Stimulated activated CD4-positive, alpha-beta T cell treated with anti-CD3 and anti-CD28 coated beads, Interleukin-2, amount 100 ng/mL, for 48 hours (primary cell): ENCODE measurements at places on chromosomes 16 and 17.

DNA sequence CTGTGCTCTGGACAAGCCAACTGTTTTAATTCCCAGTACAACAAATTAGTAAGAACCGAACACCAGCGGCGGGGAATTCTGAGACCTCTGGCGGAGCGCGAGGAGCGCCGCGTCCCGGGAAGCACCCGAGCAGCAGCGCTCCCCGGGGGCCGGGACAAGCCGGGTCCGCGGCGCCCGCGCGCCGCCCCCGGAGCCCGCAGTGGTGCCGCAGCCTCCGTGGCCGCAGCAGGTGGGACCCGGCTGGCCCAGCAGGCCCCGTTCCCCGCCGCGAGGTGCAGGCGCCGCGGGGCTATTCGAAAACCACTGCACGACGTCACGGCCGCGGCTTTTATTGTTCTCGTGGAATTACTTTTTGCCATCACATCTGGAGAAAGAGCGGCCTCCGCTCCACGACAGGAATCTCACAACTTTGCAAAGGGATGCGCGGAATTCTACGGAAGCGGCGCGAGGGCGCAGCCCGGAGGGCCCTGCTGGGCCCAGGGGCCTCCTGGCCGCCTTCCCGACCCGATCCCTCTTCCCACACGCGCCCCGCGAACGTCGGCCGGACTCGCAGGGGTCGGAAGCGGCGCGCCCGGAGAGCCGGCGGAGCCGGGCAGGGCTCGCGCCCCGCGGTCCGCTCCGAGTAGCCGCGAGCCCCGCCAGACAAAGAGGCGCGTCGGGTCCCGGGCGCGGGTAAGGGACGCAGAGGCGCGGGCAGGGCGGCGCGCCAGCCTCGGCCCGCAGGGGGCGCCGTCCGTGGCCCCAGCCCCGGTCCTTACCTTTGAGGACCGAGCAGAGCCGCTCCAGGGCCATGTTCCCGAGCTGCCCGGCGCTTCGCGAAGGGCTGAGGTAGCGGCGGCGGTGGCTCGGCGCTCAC, 696 bp downstream of the NETO2 start:
- peak; percentile 73 for DNase-seq

DNA sequence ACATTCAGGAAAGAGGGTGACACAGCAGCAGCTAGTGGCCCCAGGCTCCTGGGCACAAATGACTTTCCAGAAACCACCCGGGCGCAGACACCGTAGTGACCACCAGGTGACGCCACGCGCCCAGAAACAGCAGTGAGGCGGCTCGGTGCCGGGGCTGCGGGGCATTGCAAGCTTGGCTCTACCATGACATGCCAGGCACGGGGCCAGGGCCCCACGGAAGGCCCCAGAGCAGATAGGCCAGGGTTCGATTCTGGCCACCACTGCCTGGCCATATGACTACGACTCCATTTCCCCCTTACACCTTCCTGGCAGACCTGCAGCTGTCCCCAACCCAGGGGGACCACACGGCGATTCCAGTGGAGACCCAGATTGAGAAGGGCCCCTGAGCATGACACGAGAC, 6.7 kb downstream of the RHBDF1 start:
- peak; percentile 82 for DNase-seq

GRCh38 chr17:38459567-38459966, 31.3 kb downstream of the ARHGAP23 start:
- DNase-seq: no peak

DNA sequence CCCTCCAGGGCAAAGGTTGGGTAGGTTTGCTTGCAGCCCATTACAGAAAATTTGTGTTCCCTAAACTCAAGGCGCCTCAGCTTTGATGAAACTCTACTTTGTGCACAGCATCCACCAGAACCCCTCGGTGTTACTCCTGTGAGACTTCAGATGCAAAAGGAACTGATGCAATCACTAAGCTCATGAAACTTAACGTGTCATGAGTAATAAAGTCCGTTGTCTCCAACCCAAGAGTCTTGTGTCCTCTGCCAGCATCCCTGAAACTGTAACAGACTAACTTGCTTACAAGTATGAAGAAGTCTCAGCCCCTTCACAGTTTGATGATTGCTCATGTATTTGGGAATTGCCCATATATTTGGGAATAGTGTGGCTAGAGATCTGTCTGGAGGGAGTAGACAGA, 74.8 kb upstream of the MARCHF10 start:
- no peak for DNase-seq

GRCh38 chr16:58236231-58236690, 38.4 kb upstream of the CSNK2A2 start:
- peak; percentile 65 for DNase-seq

DNA sequence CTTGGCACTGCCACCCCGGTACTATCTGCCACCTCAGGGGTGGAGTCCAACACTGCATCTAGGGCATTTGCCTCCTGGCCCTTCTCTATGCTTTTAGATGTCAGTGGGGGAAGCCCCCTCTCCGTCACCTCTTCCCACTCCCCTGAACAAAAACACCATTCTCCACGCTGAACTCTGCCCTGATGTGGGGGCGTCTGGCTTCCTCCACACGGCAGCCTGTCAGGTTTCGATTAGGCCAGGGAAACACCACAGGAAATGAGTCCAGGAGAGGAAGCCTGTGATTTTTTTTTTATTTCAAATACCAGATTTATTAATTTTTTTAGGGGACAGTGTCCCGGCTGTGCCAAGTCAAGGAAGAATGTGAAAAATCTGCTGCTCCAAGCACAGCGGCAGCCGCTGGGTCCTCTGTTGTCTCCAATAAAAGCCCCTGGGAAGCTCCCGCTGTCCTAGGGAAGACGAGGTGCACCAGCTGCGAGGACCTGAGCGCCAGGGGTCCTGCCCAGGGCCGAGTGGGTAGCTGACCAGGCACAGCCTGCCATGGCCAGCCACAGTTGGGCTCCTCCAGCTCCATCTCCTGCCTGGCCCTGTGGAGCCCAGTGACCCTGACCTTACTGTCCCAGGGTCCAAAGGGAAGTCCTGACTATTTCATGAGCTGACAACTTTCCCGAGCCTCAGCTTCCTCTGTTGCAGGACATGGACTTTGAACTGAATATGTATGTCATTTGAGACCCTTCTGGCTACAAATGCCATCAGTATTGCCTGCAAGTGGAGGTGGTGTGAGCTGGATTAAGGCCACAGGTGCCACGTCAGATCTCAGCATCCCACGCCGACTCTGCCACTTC, 336.7 kb downstream of the FOXL1 start:
- DNase-seq: no peak

DNA sequence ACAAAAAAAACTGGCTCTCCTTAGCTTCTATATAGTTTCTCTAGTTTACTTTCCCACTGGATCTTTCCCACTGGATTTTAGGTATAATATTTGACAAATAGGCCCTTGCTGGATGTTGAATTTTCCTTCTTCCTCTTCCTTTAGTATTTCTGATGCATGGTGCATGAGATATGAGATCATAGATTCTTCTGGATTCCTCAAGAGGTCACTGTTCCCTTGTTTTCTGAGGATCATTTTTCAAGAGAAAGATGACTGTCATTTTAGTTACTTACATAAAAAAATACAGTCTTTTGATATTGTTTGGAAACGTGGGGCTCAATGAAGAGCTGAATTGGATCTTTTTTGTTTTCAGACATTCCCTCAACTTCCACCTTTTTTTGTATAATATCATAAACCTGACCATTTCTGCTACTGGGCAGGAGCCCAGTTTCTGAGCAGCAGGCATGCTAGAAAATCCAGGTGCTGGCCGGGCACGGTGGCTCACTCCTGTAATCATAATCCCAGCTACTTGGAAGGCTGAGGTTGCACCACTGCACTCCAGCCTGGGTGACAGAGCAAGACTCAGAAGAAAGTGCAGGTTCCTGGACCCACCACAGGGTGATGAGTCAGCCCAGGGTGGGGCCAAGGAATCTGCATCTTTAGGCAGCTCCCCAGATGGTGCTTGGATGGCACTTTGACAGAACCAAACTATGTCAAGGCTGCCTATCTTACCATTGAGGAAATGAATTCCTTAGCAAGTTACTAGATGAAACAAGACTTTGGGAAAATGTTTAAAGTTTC, 70.3 kb downstream of the SDR42E1 start:
- DNase-seq: no peak

GRCh38 chr17:16873174-16874035, 98.5 kb downstream of the TNFRSF13B start:
- DNase-seq: peak; percentile 56

GRCh38 chr17:9696279-9697044, 51.1 kb downstream of the USP43 start:
- DNase-seq: no peak

DNA sequence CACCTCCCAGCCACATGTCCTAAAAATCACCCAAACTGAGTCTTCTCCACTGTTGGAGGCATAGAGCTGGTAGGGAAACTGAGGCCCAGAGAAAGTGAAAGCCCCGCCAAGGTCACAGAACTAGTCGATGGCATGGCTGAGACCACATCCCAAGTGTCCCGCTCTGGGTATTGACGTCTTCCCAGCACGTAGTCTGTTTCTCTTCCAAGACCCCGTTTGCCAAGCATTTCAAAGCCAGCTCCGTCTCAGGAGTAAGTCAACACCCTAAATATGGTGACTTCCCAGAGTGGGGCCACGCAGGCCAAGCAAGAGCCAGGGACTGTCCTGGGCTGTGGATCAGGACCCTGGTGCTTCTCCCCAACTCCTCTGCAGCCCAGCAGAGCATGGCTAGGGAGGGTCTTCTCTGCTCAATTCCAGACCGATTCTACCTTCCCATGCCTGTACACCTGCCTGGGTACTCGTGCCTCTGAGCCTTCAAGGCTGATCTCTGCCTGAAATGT, 19.7 kb downstream of the PITPNM3 start:
- no peak for DNase-seq

DNA sequence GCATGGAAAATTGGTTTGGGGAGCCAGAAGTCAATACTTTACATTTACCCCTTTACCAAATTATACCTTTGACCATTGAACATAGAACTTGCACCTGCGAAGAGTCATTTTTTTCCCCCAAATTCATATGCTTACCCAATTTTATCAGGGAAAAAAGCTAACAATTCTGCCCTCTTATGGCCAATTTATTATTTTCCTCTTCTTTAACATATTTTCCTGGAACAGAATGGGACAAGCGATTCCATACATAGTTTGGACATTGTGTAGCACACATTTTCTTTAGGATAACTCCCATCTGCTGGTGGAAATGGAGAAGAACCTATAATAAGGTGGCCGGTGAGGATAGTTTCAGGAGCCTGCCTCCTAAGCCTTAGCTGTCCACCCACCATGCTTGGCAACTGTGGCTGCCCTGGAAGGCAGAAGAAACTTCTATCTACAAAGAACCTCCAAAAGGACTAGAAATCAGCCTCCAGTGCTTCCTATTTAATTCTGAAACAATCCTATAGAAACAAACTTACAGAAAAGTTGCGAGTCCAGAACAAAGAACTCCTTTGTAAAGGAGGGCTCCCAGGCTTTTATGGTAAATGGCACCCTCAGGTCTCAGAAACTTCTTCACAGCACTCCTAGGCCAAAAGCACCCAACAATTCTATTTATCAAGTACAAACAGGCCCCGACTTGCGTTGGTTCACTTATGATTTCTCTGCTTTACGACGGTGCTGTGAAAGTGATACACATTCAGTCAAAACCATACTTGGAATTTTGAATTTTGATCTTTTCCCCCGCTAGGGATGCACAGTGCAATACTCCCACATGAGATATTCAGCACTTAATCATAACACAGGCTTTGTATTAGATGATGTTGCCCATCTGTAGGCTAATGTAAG, 64.1 kb upstream of the CACNG4 start:
- no peak for DNase-seq

- DNase-seq: no peak
Observed at GRCh38 chr17:66341462-66341861, 39.0 kb downstream of the PRKCA start.

DNA sequence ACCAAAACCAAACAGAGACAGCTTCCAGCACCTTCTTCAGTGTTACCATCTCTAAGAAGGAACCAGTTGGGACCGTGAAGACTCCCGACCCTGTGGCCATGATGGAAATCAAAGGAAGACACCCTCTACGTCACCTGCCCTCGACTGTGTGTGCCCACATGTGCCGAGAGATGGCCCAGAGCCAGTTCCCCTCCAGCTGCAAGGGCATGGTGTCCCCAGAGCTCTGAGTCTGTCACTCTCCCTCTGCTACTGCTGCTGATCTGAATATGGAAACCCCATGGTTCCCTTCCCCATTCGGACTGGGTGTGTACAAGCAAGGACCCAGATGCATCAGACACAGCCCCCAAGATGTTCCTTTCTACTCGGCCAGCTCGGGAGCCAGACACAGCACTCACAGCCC, 76.4 kb downstream of the SOCS1 start:
- DNase-seq: no peak

DNA sequence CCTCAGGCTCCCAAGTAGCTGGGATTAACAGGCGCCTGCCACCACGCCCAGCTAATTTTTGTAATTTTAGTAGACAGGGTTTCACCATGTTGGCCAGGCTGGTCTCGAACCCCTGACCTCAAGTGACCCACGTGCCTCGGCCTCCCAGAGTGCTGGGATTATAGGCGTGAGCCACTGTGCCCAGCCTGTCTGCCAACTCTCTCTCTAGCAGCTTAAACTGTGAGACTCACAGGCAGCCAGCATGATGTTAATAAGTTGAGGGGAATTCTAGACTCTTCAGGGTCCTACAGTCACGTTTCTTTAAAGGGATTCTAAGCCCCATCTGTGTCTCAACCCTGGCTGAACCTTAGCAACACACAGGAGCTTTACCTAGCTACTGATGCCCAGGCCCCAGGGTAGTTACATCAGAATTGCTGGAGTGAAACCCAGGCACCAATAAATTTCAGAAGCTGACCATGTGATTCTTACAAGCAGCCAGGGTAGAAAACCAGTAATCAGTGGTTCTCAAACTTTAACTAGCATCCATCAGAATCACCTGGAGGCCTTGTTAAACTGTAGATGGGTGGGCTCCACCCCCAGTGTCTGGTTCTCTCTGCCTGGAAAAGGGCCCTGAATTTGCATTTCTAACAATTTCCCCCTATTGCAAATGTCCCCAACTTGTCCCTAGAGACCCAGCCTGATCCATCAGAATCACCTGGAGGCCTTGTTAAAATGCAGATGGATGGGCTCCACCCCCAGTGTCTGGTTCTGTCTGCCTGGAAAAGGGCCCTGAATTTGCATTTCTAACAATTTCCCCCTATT, 30.7 kb downstream of the GPRC5B start:
- no peak for DNase-seq

DNA sequence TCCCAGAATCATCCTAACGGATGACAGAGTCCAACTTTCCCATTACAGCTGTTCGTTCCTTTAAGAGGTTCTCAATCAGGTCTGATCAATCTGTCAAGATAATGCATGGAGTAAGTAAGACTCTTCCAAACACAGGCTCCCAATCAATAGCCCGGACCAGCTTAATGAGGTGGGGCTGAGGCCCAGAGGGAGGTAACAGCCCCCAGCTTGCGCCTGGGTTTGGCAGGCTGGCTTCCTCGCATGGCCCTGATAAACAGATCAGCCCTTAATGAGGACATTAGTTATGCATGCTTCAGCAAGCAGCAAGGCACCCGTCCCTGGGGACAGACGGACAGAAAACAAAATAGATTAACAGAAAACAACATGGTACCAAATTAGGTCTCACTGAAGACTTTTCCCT, 145.7 kb downstream of the ZFHX3 start:
- DNase-seq: no peak

- DNase-seq: peak; percentile 59
Observed at GRCh38 chr17:39197380-39198185, at the start of gene CACNB1. Gene CACNB1 (minus strand): TSS chr17:39197669. CDS start chr17:39197495, 174 bp downstream.

DNA sequence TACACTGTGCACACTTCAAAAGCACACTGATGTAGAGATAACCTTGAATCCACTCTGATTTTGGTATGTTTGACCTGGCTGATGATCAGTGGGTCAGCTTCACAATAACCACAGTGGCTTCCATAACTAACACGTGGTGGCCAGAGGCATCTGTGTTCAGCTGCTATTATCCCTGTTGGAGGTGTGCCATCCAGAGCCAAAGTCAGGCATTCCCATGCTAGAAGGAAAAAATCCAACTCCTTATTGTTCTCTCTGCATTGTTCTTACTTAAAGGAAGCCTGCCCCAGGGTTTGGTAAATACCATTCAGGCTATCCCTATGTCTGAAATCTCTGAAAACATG, 127.3 kb upstream of the MON1B start:
- DNase-seq: no peak
